ENCODE measurements at places on chromosomes 3 and 15.

DNA sequence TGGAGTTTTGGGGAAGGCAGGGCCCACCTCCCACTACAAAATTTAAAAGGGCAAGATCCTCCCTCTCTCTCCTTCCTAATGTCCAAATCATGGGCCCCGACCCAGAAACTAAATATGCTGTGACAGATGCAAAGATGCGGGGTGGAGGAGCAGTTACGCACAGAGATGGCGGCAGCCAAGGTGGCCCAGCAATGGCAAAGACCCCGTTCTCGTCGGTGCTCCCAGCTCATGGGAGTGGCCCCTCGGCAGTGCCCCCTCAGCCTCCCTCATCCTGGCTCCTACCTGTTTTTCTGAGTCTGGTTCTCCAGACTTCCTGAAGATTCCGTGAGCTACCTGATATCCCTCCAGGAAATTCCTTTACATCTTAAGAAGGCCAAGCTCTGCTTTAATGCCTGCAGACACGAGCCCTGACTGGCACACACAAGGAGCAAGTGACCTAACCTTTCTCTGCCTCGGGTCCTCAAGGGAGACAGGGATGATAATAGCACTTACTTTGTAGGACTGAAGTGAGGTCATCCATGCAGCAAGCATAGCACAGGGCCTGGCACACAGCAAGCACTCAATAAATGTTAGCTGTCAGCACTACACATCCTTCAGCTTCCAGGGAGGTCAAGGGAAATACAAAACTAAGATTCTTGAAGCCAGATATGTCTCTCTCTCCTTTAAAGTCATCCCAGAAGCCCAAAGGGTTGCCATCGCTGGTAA, 103.5 kb downstream of the LSM3 start:
- DNase-seq: no peak

DNA sequence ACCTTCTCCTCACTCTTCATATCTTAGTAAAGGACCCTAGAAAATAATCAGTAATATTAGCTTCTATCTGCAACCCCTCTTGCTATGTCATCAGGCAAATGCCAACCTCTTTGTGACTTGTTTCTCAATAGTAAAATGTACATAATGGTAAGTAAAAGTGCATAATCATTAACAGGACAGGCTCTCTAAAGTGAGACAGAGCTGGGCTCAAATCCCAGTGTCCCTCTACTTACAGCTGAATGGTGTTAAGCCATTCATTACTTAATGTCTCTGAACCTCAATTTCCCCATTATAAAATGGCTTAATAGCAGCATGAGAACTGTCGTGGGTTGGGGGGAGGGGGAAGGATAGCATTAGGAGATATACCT, 62.6 kb upstream of the ATP11B start:
- no peak for DNase-seq

GRCh38 chr15:46278486-46279090, 643.8 kb downstream of the SQOR start:
- no peak for DNase-seq

DNA sequence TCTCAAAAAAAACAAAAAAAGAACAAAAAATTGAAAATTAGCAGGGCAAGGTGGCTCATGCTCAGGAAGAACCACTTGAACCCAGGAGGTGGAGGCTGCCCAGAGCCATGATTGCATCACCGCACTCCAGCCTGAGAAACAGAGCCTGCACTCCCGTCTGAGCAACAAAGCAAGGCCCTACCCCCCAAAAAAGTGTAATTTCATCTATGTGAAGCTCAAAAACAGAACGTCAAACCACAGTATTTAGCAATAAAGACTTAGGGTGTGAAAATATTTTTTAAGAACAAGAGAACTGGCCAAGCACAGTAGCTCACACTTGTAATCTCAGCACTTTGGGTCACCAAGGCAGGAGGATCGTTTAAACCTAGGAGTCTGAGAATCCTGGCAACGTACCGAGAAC, 38.2 kb downstream of the STAG1 start:
- DNase-seq: no peak

- DNase-seq: peak; percentile 37
Measured at GRCh38 chr15:59300618-59301139, 72.0 kb downstream of the MYO1E start.

DNA sequence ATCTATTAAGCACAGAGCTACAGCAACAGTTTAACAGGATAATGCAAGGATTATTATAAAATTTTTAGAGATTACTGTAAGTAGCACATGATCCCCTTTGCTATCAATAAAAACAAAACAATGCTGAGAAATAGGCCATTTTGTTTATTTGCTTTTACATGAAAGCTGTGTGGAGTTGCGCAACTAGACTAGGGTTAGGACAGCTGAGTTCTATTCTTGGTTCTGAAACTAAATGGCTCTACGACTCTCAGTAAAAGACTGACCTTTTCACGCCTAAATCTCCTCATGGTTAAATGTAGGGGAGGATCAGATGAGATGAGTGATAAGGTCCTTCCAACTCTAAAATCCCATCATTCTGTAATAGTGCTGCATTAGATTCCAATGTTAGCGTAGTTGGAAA, 25.0 kb downstream of the KCNMB2 start:
- no peak for DNase-seq
